ENCODE measurements at places on chromosomes 12 and 14. TPM values are rescaled to one million over a fixed set of nuclear protein-coding genes. Genes with fewer than 3 reads are reported as not detected.

TRMT61A gene
- polyA plus RNA-seq = 9.4 TPM

DNA sequence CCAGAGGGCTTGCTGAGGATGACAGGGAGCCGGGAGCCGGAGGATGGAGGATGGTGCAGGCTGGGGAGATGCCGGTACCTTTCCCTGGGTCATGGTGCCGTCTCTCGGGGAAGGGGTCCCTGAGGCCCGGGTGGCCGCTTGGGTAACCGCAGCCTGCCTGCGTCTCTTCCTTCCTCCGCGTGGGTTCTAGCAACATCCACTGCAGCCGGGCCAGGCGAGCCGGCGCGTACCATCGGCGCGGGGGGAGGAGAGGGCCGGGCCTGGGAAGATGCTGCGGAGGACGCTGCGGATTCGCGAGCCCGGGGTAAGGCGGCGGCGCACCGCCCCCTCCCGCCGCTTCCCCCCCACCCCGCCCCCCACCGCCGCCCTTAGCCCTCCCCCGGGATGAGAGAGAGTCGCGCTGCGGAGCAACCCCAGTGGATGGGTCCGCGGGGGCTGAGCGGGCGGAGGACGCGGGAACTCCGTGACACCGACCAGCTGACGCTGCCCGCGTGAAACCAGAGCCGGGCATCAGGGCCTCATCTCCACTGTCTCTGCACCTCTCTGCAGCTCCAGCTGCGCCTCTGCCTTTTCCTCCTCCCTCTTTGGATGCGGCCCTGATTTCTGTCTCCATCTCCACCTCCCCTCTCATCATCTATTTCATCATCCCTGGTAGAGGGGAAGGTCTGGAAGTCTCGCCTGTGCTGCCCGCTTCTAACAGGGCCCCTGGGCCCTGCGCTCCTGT, at the start of gene FAIM2:
Gene FAIM2, minus strand, starts transcription at position 201 of the 724 bp plus-strand sequence. Its CDS starts 108 bp downstream, at position 93.
- no peak for DNase-seq

GRCh38 chr12:45705404-45705803, 24.1 kb upstream of the ARID2 start:
- no peak for DNase-seq

ACOT4 gene
- polyA plus RNA-seq = 2.6 TPM

DNA sequence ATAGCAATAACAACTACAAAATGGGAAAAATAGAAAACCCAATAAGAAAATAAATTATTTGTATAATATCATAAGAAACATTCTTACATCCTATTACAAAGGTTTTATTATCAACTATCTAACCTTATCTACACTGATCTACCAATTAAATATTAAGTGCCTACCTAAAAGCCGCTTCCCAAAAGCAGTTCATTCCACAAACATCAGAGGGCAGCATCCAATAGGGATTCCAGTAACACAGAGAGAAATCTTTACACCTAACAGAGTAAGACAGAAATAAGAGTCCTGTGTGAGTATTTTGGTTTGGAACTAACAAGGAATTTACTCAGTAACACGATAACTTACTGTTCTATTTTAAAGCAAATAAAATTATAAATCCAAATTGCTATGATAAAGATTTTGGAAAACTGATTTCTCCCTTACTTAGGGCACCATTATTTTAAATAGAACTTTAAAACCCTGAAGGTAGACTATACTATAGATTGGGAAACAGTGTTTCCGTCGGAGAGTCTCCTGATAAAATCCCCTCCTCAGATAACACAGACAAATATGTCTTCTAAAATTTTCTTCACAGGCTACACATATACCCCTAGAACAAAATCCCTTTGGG, 15.0 kb downstream of the GXYLT1 start:
- no peak for DNase-seq

CFAP54 gene
- polyA plus RNA-seq = 3.7 TPM

- DNase-seq = no peak
These were observed 77.9 kb downstream of the PTGER2 start for GRCh38 chr14:52391881-52392615.

- DNase-seq = no peak
These were observed 19.5 kb downstream of the TTC9 start for GRCh38 chr14:70660967-70661893.

RNASE1 gene
- 201 TPM for polyA plus RNA-seq

- DNase-seq = no peak
These were observed 21.6 kb upstream of the MED13L start for GRCh38 chr12:116299064-116299463.

MMP17 gene
- polyA plus RNA-seq = 1.1 TPM

TAS2R43 gene
- 0.31 TPM for polyA plus RNA-seq

GRCh38 chr12:98424726-98425401, 90.5 kb upstream of the TMPO start:
- no peak for DNase-seq

Data from left renal cortex interstitium (tissue), 4 donors.